ENCODE measurements at places on chromosomes 11 and 22.

GRCh38 chr11:125951731-125952130 lies 5.9 kb downstream of the VSIG10L2 start:
- no peak for DNase-seq

GRCh38 chr11:120316880-120317688 lies 8.0 kb upstream of the TLCD5 start:
- no peak for DNase-seq

DNA sequence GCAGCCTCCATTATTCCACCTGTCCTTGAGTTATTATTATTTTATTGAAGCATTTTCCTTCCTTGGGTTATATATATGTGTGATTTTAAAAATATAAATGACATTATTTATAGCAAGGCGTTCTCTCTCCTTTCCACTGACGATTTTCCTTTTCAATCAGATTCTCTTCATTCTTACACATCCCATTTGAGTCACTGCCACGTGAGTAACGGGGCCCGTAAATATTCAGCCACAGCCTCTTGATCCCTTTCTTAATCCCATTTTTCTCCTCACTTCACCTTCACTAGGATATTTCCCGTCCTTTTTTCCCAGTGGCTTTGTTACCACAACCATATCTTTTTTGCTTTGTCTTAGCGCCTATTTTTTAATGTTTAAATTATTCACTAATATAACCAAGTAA lies 396.2 kb downstream of the NTM start:
- DNase-seq: no peak

DNA sequence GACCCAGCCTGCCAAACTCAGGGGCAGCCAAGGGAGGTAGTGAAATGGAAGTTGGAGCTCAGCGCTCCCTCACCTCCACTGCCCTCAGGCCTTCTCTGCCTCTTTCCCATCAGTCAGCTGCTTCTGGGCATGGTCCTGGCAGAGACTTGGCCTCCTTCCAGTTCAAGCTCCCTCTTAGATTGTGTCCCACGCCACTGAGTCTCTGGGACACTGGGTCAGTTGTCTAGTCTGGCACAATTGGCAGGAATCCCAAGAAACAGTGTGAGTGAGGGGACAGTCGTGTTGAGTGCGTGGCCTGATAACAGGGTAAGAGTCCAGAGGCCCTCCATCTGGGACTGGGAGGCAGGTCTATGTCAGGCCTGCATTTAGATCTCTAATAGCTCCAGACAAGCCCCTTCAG lies 7.1 kb upstream of the SLC35E4 start:
- no peak for DNase-seq

DNA sequence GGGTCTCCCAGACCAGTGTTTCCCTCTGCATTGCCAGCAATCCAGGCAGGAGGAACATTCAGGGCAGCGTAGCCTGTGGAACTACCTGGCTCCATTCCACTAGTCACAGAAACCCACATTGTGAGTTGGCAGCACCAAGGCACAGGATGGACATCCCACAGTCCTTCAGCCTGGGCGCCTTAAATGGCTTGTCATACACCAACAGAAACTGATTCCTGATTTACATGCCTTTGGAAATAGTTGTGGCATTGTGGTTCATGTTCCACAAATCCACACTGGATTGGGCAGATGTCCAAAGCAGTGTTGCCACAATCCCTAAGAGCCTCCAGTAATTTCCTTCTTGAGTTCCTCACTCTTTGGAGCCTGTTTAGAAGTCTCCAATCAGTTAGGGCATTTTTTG lies 225.6 kb downstream of the BLID start:
- DNase-seq: no peak

GRCh38 chr11:75268626-75269366 lies 28.2 kb downstream of the TPBGL start:
- DNase-seq: no peak

GRCh38 chr11:86120807-86121206 lies 51.9 kb upstream of the PICALM start:
- no peak for DNase-seq

- DNase-seq: no peak
Measured at GRCh38 chr11:42840176-42840829, 471.5 kb upstream of the API5 start.

DNA sequence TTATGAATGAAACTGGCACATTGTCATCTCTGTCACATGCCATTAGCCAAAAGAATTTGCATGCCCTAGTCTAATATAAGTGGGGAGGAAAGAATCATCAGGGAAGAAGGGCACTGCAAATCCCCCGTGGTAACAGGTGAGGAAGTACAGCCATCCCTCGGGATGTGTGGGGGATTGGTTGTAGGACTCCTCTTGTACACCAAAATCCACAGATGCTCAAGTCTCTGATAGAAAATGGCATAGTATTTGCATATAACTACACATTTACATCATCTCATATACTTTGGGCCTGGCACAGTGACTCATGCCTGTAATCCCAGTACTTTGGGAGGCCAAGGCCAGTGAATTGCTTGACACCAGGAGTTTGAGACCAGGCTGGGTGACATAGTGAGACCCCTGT lies 109.7 kb downstream of the HIPK3 start:
- DNase-seq: no peak

DNA sequence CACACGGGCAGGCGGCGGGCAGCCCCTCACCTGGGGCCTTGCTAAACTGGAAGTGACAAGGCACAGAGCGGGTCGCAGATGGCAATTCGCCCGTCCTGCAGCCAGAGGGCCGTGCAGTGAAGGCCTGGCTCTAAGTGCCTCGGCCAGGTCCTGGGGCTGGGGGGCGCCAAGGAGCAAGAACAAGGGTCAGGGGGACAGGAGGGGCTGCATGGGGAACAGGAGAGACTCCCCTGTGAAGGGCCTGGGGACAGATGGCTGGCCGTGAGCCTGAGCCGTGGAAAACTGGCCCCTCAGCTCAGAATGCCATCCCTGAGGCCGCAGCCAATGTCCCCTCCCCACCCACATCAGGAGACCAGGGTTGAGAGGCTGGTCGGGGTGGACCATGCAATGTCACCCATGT lies 60.0 kb downstream of the RTL6 start:
- no peak for DNase-seq

GRCh38 chr11:87325490-87325872 lies 287.7 kb downstream of the TMEM135 start:
- no peak for DNase-seq

DNA sequence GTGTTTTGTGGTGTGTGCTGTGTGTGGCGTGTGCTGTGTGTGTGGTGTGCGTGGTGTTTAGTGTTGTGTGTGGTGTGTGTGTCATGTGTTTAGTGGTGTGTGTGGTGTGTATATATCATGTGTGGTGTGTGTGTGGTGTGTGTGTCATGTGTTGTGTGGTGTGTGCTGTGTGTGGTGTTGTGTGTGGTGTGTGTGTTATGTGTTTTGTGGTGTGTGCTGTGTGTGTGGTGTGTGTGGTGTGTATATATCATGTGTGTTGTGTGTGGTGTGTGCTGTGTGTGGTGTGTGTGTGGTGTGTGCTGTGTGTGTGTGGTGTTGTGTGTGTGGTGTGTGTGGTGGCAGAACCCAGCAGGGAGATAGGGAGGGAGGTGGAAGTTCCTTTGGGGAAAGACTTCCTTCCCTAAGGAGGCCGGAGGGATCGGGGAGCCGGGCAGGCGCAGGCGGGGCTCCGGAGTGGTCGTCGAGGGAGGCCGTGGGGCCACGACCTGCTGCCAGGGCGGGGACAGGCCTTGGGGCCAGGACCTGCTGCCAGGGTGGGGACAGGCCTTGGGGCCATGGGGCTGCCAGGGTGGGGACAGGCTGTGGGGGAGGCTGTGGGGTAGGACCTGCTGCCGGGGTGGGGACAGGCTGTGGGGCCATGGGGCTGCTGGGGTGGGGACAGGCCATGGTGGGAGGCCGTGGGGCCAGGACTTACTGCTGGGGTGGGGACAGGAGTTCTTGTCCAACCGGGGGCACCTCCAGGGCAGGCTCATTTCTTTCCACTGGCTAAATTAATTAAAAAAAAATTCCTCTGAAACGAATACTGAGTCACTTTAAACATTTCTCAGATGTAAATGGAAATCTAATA lies 15.2 kb downstream of the PIM3 start:
- DNase-seq: no peak

DNA sequence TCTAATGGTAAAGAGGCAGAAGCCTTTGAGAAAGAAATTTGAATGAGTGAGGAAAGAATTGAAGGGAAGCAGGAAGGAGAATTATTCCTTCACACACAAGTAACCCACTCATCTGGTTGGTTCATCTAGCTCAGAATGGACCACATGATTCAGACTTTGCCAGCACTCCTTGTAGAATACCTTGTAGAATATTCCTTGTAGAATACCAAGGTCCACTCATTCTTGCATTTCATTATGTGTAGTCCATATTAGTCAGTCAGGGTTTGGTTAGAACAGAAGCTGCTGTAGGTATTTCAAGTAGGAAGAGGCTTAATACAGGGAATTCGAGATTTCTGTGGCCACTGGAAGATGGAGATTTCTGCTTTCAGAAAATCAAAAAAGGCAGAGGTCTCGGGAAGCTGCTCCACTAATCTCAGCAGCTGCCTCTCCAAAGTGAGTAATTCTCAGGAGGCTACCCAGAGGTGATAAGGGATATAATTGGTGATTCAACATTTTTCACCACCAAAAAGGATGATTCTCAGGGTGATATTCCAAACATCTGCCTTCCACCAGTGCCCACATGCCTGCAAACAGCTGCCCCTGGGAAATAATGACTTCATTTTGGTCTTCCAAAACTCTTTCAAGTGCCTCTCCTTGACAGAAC lies 329.1 kb downstream of the TMEM135 start:
- DNase-seq: no peak

GRCh38 chr22:22022255-22022840 lies 39.8 kb upstream of the TOP3B start:
- no peak for DNase-seq
